ENCODE measurements at places on chromosomes 7 and 10.

DNA sequence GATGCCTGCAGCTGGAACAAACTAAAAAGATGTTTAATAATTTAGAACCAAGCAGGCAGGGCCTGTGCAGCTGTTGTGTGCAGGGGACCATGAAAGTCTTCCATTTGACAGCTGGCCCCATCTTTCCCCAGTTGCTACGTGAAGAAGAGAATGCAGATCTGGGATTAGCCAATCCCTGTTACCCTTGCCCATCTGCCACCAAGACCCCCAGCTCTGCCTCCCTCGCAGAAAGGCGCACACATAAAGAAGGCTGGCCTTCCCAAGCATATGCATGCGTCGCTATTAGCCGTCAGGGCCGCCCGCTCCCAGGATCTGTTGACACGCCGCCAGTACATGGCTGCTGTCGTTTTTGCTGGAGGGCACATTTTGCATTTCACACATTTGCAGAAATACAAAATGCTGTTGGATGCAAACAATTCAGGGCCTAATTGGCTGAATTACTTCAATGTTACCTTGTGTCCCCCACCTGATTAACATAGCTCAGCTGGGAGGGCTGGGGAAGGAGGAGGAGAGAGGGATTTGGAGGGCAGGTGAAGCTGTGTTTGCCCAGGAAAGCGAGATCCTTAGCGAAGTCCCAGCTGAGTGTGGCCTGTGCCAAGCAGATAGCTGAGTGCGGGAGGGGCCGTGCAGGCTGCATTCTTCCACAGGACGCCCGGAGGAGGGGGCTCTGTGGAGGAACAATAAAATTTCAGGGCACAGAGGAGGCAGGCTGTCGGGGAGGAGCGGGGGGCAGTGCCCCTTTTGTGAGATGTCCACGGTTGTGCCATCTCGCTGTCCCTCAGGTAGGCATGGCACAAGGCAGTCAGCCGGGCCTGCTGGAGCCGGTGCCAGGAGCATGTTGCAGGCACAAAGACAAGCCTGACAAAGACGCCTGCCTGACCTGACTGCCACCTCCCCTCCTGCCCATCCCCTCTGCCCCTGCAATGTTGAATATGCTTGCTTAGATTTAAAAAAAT, 443.0 kb upstream of the MKI67 start:
- DNase-seq: no peak

DNA sequence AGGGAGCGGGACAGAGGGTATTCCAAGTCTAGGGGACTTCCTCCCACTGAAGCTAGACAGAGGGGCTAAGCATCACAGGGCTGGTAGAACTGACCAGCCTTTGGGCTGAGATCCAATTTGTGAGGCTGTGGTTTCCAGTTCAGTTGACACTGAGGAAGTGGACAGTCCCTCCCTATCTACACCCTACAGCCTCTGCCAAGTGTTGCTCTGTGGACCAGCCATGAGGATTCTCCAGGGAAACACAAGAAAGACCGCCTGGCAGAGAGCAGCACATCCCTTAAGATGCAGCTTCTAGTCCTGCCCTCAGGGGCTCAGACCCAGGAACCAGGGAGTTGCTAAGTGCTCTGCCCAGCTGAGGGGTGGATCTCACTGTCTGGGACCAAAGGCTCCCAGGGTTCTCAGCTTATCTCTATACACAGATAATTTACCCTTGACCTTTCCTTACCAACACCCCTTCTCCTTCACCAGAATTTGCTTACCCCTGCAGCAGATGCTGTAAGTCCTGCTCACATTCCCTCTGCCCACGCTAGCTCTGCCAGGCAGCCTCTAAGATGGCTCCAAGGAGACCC, 252.0 kb downstream of the SKIDA1 start:
- DNase-seq: no peak

- no peak for DNase-seq
Observed at GRCh38 chr7:113083132-113083815, 3.4 kb downstream of the GPR85 start.

DNA sequence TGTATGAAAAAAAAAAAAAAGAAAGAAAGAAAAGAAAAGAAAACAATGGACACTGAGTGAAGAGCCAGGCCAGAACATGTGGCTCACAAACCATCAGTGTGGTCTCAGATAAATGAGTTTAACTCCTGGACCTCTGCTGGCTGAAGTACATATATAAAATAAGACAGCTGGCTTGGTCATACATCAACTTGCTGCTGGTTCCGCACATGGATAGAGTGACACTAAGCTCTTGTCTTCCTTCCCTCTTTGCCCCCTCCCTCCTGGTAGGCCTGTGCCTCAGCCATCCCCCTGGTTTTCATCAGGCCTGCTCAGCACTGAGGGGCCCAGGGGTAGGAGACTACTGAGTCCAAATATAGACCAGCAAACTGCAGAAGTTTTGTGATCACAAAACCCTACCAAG, 58.1 kb upstream of the DGKI start:
- DNase-seq: no peak

DNA sequence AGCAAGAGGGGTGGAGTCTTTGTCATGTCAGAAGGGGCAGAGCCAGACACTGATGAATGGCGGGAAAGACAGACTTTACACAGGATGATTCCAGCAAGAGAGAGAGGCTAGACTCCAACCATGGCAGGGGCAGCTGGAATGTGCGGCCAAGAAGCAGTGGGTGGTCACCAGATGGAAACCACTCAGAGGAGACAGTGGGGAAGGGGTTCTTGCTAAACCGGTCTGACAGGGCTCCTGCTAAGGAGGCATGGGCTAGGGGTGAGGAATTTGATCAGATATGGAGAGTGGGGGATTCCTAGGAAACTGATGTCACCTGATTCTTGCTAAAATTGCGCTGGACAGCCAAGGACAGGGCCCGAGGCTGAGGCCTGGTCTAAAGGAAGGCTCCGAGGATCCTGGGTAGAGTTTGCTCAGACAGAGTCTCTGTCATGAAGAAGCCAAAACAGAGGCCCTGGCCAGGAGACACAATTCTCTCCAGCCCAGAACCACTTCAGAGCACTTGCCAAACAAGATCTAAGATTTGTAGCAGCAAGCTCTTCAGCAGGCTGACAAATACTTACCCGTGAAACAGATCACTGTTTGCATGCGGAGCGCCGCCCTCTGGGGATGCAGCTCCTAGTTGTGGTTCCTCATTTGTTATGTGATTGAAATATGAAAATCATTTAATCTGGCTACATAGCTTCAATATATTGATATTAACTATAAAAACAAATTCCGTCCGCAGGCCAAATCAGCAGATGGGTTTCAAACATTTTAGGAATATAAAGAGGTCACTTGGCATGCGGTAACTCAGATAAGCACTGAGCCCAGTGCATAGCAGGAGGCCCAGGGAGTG, 377.0 kb downstream of the TCERG1L start:
- no peak for DNase-seq

DNA sequence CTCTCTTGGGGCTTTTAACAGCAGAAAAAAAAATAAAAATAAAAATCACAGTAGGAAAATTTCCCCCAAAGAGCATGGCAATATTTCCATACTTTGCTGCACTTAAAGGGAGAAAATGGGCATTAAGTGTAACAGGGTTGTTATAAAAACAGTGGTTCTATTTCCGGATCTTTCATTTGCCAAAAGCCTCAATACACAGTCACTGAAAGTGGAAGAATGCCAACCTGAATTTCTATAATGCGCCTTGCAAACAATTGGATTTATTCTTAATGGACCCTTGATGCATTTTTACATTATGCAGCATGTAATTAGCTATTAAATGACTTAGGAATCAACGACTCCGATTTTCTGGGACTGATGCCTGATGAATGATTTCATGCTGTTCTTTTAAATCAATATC, 127.6 kb upstream of the NANOS1 start:
- DNase-seq: no peak

- DNase-seq: no peak
Observed at GRCh38 chr7:99631295-99632109, 14.8 kb downstream of the ZSCAN25 start.

GRCh38 chr10:63346015-63346441, 119.7 kb downstream of the JMJD1C start:
- DNase-seq: no peak

- no peak for DNase-seq
Observed at GRCh38 chr10:79405221-79405994, 40.0 kb downstream of the ZCCHC24 start.

- no peak for DNase-seq
Observed at GRCh38 chr10:110651044-110651958, 7.2 kb downstream of the RBM20 start.

GRCh38 chr7:75762350-75762917, 9.6 kb downstream of the CCL26 start:
- DNase-seq: no peak

- DNase-seq: no peak
Observed at GRCh38 chr7:143374561-143374960, 6.6 kb upstream of the ZYX start.

- DNase-seq: no peak
Observed at GRCh38 chr10:92005978-92006377, 82.4 kb downstream of the BTAF1 start.

GRCh38 chr7:116232920-116233319, 22.6 kb downstream of the TES start:
- DNase-seq: no peak

DNA sequence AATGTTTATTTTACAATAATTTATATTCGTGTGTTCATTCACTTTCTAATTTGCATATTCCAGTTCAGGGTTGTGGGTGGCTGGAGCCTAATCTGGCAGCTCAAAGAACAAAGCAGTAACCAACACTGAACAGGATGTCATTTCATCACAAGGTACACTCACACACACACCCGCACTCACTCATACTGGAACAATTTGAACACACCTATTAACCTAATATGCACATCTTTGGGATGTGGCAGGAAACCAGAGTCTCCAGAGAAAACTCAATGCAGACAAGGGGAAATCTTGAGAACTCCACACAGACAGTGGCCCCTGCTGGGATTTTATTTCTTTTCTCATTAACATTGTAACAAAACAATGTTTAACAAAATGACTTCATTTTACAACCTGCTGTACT, 97.4 kb downstream of the TWIST1 start:
- no peak for DNase-seq

DNA sequence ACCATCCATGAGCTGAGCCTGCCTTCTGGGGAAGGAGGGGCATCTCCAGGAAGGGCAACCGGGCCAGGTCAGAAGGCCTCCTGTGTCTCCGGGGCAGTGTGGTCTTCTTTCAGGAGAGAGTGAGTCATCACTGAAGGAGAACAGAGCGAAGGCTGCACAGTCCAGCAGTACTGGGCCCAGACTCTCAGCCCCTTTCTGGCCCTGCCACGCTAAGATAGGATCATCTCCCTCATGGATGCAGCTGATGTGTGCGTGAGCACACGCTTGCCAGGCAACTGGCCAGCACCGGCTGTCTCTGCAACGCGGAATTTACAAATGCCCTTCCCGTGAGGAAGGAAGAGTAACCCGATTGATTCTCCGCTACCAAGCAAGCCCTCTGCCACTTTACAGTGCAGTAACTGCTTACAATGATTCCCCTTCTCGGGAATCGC, 328.2 kb downstream of the TNS3 start:
- no peak for DNase-seq

DNA sequence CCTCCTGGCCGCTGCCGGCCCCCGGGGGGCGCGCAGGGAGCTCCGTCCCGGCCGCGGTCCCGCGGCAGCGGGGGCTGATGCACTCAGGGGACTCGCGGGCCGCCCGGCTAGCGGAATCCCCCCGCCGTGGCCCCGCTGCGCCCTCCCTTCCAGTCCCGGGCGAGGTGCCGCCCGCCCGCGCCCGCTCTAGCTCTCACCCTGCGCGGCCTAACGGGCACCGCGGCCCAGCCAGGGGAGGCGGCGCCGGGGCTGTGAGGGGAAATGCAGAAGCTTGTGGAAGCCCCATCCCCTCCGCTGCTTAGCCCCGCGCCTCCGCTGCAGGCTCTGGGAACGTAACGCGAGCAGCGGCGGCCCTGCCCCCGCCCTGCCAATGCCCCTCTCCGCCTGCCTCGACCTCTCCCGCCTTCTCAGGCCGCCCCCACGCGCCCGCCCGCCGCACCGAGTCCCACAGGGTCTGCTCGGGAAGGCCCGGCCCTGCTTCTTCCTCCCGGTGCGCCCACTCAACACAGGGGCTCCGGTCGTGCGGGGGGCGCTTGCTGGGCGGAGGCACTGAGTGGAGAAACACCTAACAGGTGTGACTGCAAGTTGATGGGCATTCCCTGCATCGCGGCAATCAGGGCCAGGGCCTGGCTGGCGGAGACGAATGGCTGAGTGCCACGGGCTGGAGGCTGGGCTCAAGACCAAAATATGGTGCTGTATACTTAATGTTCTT, 384 bp upstream of the TMEM229A start:
- DNase-seq: no peak

DNA sequence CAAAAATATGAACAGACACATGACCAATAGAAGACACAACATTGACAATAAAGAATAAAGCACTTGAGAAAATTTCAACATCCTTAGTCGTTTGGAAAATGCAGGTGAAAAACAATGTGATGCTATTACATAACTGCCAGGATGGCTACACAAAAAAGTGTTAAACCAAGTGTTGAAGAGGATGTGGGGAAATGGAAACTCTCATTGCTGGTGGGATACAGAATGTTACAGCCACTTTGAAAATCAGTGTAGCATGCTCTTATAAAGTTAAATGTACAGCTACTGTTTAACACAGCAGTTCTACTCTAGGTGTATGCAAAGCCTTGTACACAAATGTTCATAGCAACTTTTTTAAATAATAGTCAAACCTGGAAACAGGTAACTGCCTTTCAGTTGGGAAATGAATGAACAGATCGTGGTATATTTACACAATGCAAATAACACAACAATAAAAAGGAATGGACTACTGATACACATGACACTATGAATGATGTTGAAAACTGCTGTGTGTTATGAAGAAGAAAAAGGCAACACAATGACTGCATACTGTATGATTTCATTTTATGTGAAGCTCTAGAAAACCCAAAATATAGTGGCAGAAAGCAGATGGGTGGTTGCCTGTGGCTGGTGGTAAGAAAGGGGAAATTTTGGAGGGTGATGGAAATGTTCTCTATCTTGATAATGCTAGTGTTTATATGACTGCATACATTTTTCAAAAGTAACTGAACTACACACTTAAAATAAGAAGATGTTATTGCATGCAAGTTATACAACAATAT, 102.2 kb upstream of the VIPR2 start:
- no peak for DNase-seq

GRCh38 chr7:25877802-25878789, 273.9 kb upstream of the NFE2L3 start:
- no peak for DNase-seq

DNA sequence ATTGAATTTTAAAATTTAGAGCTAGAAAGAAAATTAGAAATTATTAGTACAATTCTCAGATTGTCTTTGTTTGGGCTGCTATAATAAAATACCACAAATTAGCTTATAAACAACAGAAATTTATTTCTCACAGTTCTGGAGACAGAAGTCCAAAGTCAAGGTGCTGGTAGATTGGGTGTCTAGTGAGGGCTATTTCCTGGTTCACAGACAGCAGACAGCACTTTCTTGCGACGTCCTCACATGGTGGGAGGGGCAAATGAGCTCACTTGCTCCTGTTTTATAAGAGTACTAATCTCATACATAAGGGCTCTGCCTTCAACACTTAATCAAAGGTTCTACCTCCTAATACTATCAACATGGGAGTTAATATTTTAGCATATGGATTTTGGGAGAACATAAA, 134.1 kb downstream of the MDFIC start:
- DNase-seq: no peak

DNA sequence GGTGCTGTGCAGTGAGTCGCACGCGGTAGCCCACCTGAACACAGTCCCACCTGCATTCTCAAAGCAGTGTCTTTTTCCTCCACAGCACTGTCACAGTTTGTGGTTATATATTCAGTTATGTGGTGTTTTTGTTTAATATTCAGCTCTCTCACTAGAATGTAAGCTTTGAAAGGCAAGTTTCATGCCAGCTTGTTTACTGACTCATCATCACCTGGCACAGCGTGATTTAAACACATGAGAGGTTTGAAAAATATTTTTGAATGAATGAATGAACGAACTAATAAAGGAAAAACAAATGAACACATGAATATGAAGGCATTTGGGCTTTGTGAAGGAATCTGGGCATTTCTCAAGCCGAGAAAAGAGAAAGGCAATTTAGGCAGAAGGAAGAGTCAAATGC, 51.9 kb upstream of the TM9SF3 start:
- no peak for DNase-seq
